ENCODE measurements at places on chromosomes 2 and 18.

GRCh38 chr2:127079358-127079920 lies 27.5 kb downstream of the BIN1 start:
- no peak for DNase-seq

GRCh38 chr18:66346833-66347588 lies 256.9 kb downstream of the CDH19 start:
- DNase-seq = no peak

DNA sequence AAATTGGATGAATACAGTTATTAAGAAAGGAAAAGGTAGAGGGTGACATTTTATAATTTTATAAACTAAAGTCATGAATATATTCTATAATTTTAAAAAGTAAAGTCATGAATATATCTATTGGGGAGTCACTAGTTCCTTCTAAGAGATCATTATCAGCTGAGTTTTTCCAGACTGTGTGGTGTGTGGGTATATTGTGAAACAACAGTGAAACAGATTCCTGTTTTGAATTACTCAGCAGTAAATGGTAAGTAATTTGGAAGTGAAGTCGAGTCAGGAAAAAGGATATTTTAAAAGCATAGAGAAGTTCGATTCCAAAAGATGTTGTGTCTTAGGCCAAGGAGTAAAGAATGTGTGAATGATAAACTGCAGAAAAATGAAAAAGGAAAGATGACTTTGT lies 1018.2 kb upstream of the NXPH2 start:
- no peak for DNase-seq

GRCh38 chr2:479490-480176 lies 191.7 kb upstream of the ALKAL2 start:
- no peak for DNase-seq

DNA sequence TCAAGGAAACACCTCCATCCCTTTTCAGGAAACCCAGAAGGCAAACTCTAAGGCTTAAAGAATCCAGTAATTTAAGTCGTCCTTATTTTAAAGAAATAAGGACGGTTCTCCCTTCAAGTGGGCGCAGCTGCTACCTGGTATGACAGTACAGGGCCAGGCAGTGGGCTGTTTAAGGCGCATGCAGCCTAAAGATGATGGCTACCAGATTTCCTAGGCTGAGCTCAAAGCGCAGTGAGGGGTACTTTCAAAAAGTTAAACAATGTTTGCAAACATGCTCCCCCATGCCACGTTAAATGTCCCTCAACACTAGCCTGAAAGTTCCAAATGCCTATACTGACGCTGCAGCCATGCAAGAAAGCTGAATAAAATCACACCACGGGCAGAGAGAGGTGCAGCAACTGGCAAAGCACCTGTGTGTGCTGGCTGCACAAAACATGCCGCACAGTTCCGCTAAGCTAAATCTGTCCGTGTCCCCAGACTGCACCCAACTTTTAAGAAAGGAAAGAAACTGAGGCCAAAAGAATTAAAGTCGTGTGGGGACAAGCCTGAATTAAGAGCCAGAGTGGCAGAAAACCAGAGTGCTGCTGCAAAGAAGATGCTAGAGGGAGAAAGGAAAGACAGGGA lies 583 bp downstream of the HIBCH start:
- DNase-seq = no peak
